ENCODE measurements at places on chromosomes 16 and 17.

- H3K4me3 ChIP-seq = peak overlapping the region; percentile 76
- H3K27ac ChIP-seq = peak overlapping the region; percentile 95
- DNase-seq = no peak
- peaks cover 37% of the 10 kb centered on the region for H3K4me1 ChIP-seq
These were observed 12.0 kb upstream of the BCAR1 start for GRCh38 chr16:75263291-75263962.

DNA sequence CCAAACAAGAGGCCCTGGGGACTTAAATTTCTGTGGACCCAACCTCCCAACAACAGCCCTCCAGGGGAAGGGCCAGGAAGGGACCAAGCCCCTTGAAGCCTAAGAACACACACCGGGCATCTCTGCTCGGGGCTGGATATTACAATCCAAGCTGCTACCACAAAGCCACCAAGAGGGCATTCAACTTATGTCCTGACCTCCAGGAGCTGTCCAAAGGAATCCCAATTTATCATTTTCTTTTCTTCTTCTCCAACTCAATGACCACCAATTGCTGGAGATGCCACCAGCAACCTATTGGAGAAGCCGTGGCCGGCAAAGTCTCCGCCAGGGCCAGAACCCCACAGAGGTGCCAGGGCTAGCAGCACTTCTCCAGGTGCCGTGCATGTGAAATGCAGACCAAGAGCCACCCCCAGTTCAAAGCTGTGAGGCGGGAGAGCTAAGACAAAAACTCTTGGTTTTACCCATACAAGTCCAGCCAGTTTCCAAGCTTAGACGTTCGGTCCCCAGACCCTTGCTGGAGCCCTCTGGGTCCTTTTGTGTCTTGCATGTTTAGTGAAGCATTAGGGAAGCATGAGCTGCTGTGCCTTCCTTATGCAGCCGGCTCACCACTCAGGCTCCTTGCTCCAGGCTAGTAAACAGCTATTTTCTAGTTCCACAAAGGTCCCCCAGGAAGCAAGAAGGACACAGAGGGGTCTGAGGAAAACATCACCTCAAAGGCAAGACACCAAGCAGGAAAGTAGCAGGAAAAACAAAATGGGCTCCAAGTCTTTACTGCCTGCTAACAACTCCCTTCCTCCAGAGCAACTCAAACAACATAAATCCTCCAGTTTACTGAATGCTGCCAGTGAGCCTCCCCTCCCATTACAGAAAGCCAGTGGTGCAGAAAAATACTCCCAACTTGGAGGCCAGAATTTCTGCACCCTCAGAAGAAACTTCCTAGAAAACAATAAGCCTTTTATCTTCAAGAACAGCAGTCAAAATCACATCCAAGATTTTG lies 3.2 kb downstream of the PITPNA start:
- H3K36me3 ChIP-seq = no peaks in the 10 kb centered on the region
- H3K4me1 ChIP-seq = peaks cover 17% of the 10 kb centered on the region
- H3K4me3 ChIP-seq = no peak overlapping the region
- no peak for DNase-seq
- no peak overlapping the region for H3K27ac ChIP-seq
- H3K27me3 ChIP-seq = no peaks in the 10 kb centered on the region

GRCh38 chr17:13646969-13647542 lies 45.3 kb upstream of the HS3ST3A1 start:
- H3K36me3 ChIP-seq = no peaks in the 10 kb centered on the region
- H3K4me3 ChIP-seq = no peak overlapping the region
- DNase-seq = no peak
- no peaks in the 10 kb centered on the region for H3K4me1 ChIP-seq
- no peaks in the 10 kb centered on the region for H3K27me3 ChIP-seq

- H3K27ac ChIP-seq = peak overlapping the region; percentile 17
- no peaks in the 10 kb centered on the region for H3K27me3 ChIP-seq
- no peak for DNase-seq
- H3K4me1 ChIP-seq = peaks cover 25% of the 10 kb centered on the region
- no peak overlapping the region for H3K4me3 ChIP-seq
These were observed 3.1 kb upstream of the PSMB10 start for GRCh38 chr16:67939507-67940445.

DNA sequence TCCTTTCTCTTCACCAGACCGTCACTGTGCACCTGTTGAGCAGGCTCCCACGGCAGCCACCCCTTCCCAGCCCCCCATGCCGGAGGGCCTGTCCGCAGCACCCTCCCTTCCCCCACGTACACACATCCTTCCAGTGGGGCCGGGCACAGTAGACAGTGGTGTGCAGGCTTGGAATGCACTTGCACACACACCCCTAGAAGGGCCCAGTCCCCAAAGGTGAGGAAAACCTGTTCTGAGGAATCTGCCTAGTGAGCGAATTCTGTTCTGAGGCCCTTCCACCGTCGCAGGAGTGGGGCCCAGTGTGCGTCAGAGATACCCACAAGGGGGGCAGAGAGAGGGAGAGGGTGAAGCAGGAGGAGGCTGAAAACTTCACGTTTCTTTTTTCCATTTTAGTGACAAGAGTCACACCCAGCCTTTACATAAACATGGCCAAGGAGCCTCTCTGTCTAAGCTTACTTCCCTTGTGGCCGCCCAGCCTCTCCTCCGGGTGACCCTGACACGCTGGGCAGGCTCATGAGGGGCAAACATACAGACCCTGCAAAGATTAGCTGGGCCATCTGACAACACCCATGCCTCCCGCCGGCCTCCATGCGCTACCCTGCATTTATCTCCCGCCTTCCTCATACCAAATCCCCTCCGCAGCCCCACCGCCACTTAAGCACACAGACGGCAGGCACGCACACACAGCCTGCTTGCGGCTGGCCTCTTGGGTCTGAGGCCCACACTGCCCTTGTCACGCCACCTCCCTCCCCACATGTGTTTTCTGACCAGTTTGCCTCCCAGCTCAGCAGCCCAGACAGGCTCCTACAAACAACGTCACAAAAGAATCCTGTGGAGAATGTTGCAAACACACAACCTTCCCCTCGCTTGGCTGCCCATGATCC lies 1.8 kb downstream of the ZBTB4 start:
- H3K27me3 ChIP-seq = no peaks in the 10 kb centered on the region
- H3K4me3 ChIP-seq = peak overlapping the region; percentile 100
- peaks cover 14% of the 10 kb centered on the region for H3K4me1 ChIP-seq
- no peak for DNase-seq

DNA sequence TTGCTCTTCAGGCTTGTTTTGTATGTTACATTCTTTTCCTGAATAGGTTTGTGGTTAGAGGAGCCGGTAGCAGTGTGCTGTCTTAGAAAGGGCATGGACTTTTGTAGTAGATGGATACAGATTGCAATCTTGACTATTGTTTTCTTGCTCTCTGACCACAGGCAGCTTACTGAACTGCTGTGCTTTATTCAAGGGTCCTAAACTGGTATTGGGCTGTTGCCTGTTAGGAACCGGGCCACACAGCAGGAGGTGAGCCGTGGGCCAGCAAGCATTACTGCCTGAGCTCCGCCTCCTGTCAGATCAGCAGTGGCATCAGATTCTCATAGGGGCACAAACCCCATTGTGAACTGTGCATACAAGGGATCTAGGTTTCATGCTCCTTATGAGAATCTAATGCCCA lies 373.9 kb downstream of the CPPED1 start:
- H3K27ac ChIP-seq = no peak overlapping the region
- no peaks in the 10 kb centered on the region for H3K36me3 ChIP-seq
- no peaks in the 10 kb centered on the region for H3K4me1 ChIP-seq
- DNase-seq = no peak

DNA sequence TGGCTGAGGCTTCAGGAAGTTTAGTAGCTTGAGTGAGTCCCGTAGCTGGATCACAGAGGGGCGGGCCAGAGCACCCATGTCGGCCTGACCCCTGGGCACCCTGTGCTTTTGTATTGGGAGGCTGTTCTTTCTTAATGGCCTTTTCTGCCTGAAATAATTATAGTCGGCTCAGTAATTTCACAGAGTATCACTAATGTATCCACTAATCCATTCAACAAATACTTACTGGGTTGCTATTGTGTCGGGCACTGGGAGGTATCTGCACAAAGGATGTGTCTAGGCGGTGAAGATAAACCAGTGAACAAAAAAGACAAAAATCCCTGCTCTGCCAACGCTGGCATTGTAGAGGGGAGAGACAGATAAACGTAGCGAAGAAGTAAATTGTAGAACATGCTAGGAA lies 318.6 kb downstream of the FOXL1 start:
- no peak overlapping the region for H3K27ac ChIP-seq
- H3K27me3 ChIP-seq = no peaks in the 10 kb centered on the region
- H3K4me3 ChIP-seq = no peak overlapping the region
- H3K36me3 ChIP-seq = no peaks in the 10 kb centered on the region

GRCh38 chr17:44979426-44979995 lies 11.4 kb upstream of the C1QL1 start:
- H3K27ac ChIP-seq = no peak overlapping the region
- H3K4me1 ChIP-seq = no peaks in the 10 kb centered on the region

GRCh38 chr17:71107136-71107535 lies 937.8 kb downstream of the KCNJ2 start:
- no peak for DNase-seq
- no peak overlapping the region for H3K4me3 ChIP-seq
- no peak overlapping the region for H3K27ac ChIP-seq

- no peak for DNase-seq
- no peak overlapping the region for H3K27ac ChIP-seq
- H3K27me3 ChIP-seq = no peaks in the 10 kb centered on the region
- H3K36me3 ChIP-seq = peaks cover 54% of the 10 kb centered on the region
These were observed 10.6 kb downstream of the RIPOR1 start for GRCh38 chr16:67539271-67539670.

- H3K36me3 ChIP-seq = peaks cover 56% of the 10 kb centered on the region
- no peaks in the 10 kb centered on the region for H3K27me3 ChIP-seq
- H3K4me3 ChIP-seq = no peak overlapping the region
- H3K4me1 ChIP-seq = no peaks in the 10 kb centered on the region
- no peak for DNase-seq
These were observed 10.9 kb downstream of the KIFC3 start for GRCh38 chr16:57791195-57791892.

- H3K27me3 ChIP-seq = no peaks in the 10 kb centered on the region
- no peak overlapping the region for H3K4me3 ChIP-seq
- no peak overlapping the region for H3K27ac ChIP-seq
- H3K36me3 ChIP-seq = no peaks in the 10 kb centered on the region
- DNase-seq = no peak
These were observed 37.8 kb upstream of the RASD1 start for GRCh38 chr17:17533901-17534441.

DNA sequence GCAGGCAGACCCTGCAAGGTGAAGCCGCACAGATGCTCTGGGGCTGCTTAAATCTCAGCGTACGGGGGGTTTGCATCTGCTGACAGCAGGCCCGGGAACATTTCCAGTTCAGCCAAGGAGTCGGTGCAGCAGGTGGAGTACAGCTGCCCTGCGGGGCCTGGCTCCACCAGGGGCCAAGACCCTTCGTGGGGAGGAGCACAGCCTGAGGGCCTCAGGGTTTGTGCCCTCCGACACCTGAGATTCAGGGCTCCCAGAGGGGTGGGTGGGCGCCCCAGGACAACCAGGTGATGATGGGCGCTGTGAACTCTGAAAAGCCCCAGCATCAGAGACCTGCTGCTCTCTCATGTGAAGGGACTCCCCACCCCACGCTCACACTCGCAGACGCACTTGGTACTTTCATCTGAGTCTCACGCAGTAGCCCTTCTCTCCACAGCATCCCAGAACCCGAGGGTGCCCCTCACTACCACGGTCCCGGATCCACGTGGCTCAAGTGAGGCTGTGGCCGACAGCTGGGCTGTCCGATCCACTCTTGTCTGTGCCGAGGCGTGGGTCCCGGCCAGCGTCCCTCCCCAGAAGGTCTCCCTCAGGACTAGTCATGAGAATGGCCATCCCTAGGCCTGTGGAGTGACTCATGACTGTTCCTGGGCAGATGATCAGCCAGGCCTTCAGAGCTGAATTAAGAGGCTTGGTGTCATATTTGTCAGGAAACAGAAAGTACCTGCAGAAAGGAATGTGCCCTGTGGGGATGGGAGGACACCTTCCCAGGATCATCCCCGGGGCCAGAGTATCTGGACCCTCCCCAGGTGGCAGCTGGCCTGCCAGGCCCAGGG lies 29.6 kb downstream of the ACSF3 start:
- peaks cover 77% of the 10 kb centered on the region for H3K36me3 ChIP-seq
- H3K27me3 ChIP-seq = no peaks in the 10 kb centered on the region
- no peaks in the 10 kb centered on the region for H3K4me1 ChIP-seq
- no peak for DNase-seq

- H3K36me3 ChIP-seq = peaks cover 24% of the 10 kb centered on the region
- no peak overlapping the region for H3K4me3 ChIP-seq
- no peak overlapping the region for H3K27ac ChIP-seq
- H3K4me1 ChIP-seq = no peaks in the 10 kb centered on the region
These were observed 647 bp downstream of the PRSS8 start for GRCh38 chr16:31134625-31135534.

GRCh38 chr16:53756275-53756996 lies 52.5 kb downstream of the FTO start:
- H3K4me1 ChIP-seq = no peaks in the 10 kb centered on the region
- H3K27ac ChIP-seq = no peak overlapping the region
- H3K36me3 ChIP-seq = no peaks in the 10 kb centered on the region
